Cortex of kidney (tissue), 1 donor: ENCODE measurements at places on chromosomes 2 and 18.

- no peak for DNase-seq
Observed at GRCh38 chr2:176466918-176467452, 197.7 kb downstream of the MTX2 start.

GRCh38 chr2:203730076-203730729 lies 23.8 kb downstream of the CD28 start:
- no peak for DNase-seq

- DNase-seq: no peak
Observed at GRCh38 chr18:31490833-31491232, 7.1 kb upstream of the DSG2 start.

DNA sequence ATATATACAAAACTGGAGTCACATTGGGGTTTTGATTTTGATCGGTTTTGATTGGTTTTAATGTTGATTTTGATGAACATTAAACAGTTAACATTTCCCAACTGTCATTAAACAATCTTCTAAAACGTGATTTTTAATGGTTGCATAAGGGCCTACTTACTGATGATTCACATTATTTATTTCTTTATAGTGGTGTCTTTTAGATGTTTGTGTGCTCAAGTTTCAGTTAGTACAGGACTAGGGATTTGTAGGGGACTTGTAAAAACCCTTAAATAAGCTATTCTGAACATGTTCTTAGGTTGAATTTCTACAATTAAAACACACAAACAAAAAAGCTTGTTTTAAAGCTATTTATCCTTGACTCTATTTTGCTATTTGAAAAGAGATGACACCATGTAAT lies 61.6 kb downstream of the TTC21B start:
- no peak for DNase-seq

DNA sequence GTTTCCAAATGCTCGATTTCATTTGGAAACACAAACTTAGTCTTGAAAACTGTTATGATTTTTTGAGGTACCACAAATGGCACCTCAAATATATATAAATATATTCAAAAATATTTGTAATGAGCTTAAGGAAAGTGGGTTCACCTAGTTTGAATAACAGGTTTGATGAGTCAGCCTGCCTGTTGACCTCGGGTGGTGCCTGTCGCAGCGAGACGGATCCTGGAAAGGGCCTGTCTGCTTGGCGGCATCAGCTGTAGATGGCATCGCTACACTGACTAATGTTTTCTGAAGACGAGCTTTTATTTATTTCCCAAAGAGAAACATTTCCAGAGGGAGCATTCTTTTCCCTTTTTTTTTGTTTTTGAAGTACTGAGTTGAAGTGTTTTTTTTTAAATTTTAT lies 6.9 kb downstream of the ALLC start:
- no peak for DNase-seq

DNA sequence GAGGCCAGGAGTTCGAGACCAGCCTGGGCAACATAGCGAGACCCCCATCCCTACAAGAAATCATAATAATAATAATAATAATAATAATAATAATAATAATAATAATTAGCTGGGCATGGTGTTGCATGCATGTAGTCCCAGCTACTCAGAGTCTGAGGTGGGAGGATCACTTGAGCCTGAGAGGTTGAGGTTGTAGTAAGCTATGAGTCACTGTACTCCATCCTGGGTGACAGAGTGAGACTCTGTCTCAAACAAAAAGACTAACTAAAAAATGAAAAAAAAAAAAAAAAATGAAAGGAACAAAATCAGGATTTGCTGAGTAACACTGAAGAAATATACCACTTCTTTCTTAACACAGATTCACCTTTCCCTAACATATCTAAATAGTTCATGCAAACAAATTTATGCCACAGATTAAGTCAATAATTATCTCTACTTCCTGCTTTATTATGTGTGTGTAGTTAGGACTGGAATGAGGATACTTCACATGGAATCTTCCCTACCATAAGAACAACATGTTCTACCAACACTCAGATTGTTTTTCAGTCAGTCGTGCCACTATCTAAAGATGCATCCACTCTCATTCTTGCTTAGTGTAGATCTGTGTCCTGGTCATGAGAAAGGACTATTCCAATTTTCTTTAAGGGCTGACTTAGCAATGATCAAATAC lies 928.7 kb downstream of the SLC4A3 start:
- DNase-seq: no peak

- DNase-seq: no peak
Observed at GRCh38 chr2:130759906-130760753, 4.8 kb downstream of the AMER3 start.

GRCh38 chr18:54958704-54959625 lies at the start of gene CCDC68:
Gene CCDC68 (minus strand): TSS chr18:54959461. CDS start chr18:54942791, 16,670 bp downstream.
- no peak for DNase-seq

DNA sequence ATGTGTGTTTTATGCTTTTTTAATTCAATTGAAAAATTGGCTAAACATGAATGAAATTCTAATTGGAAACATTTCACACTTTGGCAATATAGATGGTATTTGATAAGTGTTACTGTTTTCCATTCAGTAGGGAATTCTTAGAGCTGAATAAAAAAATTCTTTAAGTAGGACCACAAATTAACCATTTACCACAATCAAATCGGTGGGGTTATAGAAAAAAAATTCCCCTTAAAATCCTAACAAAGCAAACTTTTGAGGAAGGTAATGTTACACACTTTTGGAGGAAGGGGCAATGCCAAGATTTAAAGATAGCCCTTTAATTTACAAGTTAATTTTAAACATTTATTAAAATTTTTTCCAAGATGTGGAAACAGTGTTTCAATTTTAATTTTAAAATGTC lies 279.0 kb upstream of the FIGN start:
- no peak for DNase-seq

DNA sequence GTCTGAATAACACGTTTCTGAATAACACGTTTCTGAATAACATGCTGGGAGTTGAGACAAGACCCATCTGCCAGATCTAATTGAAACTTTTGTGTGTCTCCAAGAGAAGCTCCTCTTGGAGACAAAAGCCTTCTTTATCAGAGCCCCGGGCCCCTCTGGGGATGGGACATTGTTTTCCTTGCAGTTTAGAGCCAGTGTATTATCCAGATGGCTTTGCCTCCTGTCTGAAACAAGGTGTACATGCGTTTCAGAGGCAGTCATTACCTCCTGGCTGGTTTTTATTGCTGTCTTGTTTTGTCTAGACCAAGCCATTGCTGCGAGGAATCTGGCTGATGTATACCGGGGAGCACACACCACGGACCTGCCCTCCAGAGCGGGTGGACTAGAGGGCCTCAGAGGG lies 7.8 kb downstream of the FOSL2 start:
- DNase-seq: no peak

DNA sequence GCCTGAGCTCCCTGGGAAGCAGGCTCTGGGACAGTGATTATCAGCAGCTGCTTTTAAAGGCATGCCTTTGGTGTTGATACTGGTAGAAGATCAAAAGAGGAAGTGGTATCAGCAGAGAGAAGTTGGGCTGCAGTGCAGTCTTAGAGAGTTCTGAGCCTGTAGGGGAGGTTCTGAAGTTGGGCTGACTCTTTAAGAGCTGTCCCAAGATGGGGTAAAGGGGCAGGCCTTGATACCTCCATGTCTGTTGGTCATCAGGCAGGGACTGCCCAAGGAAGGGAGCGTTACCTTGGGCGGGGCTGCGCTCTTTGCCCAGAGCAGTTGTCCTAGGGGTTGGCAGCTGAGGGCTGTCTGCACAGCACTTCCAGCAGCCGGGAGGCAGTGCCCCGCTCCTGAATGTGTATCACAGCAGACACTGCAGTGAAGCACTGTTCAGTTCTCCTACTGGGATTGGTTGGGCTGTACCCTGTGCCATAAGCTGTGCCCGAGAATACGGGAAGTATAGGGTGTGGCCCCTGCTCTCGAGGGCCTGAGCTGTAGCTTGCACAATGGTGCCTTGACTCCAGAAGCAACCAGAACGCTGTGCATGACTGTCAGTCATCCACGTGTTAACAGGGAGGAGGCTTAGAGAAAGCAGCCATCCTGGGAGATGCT lies 177.0 kb downstream of the CTIF start:
- no peak for DNase-seq

DNA sequence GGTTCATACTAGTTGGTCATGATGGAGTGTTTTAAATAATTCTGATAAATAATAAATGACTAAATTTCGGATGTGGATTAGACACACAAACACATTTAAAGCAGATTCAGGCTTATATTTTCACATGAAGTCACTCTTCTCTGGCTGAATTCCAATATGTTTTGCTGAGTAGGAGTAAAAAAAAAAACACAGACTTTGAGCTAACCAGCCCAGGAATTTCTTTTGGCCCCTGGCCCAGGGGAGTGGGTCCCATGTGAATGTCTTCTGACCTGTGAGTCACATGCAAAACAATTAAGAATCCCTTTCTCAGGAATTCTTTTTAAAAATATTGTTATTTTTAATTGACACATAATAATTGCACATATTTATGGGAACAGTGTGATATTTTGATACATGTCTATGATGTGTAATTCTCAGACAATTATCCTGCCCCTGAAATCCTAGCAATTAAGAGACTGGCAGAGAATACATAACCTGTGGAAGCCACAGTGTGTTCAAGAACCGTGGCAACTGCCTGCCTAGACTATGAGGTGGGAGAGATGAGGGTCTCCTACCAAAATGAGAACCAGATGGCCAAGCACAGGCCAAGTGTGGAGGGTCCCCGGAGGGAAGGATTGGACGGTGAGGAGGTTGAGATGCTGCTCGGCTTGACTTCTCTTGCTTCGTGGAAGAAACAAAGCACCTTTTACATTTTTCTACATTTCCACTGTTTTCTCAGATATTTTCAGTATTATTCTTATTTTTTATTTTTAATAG lies 236.4 kb downstream of the PIEZO2 start:
- DNase-seq: no peak

DNA sequence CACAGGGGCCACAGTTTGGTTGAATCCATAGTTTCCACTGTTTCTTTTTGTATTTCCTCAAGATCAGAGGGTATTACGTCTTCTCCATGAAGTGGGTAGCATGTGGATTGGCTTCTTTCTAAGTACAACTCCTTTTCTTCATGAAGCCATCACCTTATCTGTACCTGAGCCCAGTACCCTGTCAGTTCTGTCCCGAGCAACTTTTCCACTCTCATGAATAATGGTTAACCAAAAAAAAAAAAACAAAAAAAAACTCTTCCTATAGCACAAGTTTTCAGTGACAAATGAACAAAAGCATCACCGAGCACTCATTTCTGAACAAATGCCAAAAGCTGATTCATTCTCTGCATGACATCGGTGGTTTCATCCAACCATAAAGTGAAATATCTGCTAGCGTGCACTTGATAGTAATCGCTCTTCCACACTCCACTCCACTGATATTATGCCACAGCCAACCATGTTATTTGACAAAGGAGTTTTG lies 53.0 kb upstream of the CCDC150 start:
- DNase-seq: no peak

DNA sequence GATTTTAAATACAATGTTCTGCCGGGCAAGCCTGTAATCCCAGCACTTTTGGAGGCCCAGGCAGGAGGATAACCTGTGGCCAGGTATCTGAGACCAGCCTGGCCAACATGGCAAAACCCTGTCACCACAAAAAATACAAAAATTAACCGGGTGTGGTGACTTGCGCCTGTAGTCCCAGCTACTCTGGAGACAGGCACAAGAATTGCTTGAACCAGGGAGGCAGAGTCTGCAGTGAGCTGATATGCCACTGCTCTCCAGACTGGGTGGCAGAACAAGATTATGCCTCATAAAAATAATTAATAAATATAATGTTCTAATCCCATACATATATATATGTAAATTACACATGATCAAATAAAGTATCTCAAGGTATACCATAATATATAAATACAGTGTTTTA lies 119.3 kb downstream of the C2orf74 start:
- no peak for DNase-seq

GRCh38 chr2:25879133-25879730 lies 945 bp upstream of the ASXL2 start:
- no peak for DNase-seq

DNA sequence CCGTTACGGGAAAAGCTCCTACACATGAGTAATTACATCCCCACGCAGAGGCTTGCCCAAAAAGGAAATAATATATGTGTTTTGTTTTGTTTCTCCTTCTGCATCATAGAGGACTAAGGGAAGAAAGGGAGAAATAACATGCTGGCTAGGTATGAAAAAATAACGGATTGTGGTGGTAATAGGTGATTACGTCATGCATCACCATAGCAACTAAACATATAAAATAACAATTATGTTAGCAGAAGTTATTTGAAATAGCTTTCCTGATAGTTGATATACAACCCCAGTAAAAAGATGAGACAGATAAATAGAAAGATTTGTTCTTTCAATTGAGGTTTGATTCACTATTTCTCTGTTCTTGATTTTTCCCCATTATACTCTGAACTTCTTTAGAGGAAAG lies 518.0 kb downstream of the ZNF516 start:
- DNase-seq: no peak

GRCh38 chr2:197261808-197262226 lies 48.8 kb downstream of the ANKRD44 start:
- DNase-seq: no peak

GRCh38 chr2:113851640-113852039 lies 38.2 kb upstream of the ACTR3 start:
- no peak for DNase-seq

GRCh38 chr2:174878537-174879147 lies 114.4 kb upstream of the CHRNA1 start:
- no peak for DNase-seq

GRCh38 chr18:24398540-24398939 lies 916 bp upstream of the OSBPL1A start:
- DNase-seq: no peak

DNA sequence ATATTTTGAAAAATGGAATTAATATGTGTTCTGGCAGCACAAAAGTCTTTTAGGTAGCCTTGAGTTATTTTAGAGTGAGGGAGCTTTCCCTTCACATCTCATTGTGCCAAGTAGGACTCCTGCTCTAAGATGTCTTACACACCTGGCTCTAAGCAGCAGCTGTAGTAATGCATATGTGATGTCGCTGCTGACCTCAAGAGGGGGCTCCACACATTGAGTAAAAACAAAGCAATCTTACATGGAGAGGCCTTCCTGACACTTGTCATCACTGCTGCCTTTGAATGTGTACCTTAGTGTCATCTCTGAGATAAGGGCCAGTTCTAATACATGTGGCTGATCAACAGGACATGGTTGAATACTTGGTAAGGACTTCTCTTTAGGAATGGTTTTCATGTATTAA lies 75.8 kb downstream of the ACTR3 start:
- no peak for DNase-seq

DNA sequence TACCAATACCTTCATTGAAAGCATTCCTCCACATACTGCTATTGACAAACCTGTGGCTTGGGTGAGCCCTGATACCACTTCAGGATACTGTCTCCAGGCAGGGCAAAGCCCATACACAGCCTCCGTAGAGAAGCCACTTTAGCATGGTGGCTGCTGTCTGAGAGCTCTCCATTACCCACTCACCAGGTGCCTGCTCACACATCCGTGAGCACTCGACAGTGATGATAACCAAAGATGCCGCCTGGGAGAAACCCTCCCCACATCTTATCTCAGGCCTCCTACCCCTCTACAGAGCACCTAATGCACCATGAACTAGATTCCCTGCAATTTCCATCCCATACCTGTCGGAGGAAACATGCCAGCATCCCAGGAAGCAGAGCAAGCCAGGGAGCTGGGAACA lies 57.6 kb upstream of the KLHL29 start:
- no peak for DNase-seq
